ENCODE measurements at places on chromosomes 3 and 15.

- no peak overlapping the region for H3K27ac ChIP-seq
- no peak overlapping the region for H3K4me3 ChIP-seq
- no peaks in the 10 kb centered on the region for H3K27me3 ChIP-seq
- H3K36me3 ChIP-seq, result no peaks in the 10 kb centered on the region
- H3K4me1 ChIP-seq, result no peaks in the 10 kb centered on the region
- no peak for DNase-seq
Observed at GRCh38 chr3:78139166-78139565, 1099.3 kb downstream of the ROBO2 start.

DNA sequence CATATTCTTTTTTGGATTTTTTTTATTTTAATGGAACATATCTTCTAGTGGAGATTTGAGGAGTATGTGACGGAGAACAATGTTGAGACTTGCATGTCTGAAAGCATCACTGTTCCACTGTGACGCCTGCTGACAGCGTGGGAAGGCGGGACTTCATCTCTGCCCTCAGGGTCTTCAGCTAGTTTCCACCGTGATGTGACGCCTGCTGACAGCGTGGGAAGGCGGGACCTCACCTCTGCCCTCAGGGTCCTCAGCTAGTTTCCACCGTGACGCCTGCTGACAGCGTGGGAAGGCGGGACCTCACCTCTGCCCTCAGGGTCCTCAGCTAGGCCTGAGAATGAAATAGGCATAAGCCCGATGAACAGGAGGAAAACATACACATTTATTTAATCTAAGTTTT, 70.7 kb downstream of the LMLN start:
- H3K27ac ChIP-seq, result no peak overlapping the region
- H3K36me3 ChIP-seq, result peaks cover 6% of the 10 kb centered on the region
- H3K27me3 ChIP-seq, result no peaks in the 10 kb centered on the region
- peaks cover 4% of the 10 kb centered on the region for H3K4me1 ChIP-seq

DNA sequence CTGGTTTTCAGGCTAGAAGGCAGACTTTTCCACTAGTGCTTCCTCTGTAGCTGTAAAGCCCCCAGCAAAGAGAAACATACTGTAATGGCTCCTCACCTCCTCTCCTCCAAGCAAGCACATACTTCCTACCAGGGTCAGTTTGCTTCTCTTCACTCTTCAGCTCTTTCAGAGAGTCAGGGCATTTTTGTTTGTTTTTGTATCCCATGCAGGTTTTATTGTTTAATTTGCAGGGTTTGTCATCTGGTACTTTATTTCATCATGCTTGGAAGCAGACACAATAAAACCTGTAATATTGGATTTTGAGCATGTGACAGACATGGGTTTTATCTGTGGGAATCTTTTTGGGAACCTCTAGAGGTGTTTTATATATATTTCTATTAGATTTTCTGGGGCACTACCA, 753.3 kb upstream of the ROBO1 start:
- no peak for DNase-seq
- no peaks in the 10 kb centered on the region for H3K36me3 ChIP-seq
- no peaks in the 10 kb centered on the region for H3K27me3 ChIP-seq
- H3K4me1 ChIP-seq, result no peaks in the 10 kb centered on the region
- H3K4me3 ChIP-seq, result no peak overlapping the region

DNA sequence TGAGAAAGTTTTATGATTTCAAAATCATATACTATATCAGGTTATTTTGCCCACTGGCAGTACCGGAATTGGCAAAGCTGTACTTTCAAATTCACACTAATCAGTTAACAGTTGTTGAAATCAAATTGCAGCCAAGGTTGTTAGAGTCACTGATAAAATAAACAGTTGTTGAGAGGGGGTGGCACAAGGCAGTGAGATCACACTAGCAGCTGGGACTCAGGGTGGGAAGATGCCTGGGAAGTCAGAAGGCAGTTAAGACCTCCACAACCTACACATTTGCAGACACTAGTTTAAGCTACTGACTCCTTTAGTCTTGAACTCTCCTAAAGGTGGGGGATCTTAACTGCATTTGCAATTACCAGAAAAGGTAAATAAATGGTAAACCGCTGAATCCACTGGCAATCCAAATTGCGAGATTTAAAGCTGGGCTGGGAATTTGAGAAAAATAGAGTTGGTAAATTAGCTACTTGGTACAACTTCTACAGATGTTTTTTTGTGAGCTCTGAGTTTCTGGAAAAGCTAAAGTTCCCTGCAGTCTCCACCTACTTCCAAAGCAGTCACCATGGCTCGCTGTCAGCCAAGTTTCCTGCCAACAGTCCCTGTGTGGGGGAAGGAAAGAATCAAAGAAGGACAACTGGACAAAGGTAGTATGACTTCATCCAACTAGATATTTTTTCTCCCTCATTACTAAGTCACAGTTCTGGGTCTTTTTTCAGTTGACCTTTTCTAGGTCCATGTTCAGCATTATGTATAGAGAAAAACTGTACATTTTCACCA, 105.7 kb downstream of the ZNF385D start:
- no peak overlapping the region for H3K4me3 ChIP-seq
- H3K27ac ChIP-seq, result no peak overlapping the region
- H3K4me1 ChIP-seq, result no peaks in the 10 kb centered on the region
- H3K36me3 ChIP-seq, result no peaks in the 10 kb centered on the region

GRCh38 chr3:42733501-42734262, 31.1 kb upstream of the HHATL start:
- no peak overlapping the region for H3K4me3 ChIP-seq
- no peaks in the 10 kb centered on the region for H3K27me3 ChIP-seq
- no peaks in the 10 kb centered on the region for H3K36me3 ChIP-seq
- DNase-seq, result no peak
- peaks cover 2% of the 10 kb centered on the region for H3K4me1 ChIP-seq

DNA sequence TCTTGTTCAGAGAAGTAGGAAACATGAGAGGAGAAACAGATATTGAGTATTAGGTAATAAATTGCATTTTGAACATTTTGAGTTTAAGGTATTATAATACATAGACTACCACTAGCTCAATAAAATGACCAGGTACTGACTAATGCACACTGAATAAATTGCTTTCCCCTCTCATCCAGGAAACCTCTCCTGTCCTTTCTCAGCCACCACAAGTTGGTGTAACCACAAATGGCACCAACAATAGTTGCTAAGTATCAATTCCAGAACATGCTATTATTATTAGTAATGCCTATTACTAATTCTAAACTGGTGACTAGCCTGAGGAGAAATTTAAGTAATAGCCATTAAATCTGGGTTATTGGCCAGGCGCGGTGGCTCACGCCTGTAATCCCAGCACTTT, 47.3 kb upstream of the XRN1 start:
- H3K27me3 ChIP-seq, result no peaks in the 10 kb centered on the region
- no peak overlapping the region for H3K4me3 ChIP-seq
- H3K27ac ChIP-seq, result no peak overlapping the region
- peaks cover 9% of the 10 kb centered on the region for H3K4me1 ChIP-seq
- DNase-seq, result no peak
- H3K36me3 ChIP-seq, result peaks cover 23% of the 10 kb centered on the region

- DNase-seq, result no peak
- H3K4me1 ChIP-seq, result no peaks in the 10 kb centered on the region
- no peaks in the 10 kb centered on the region for H3K36me3 ChIP-seq
- H3K27me3 ChIP-seq, result peaks cover 19% of the 10 kb centered on the region
Observed at GRCh38 chr3:152591515-152591914, 243.4 kb upstream of the P2RY1 start.

GRCh38 chr3:15794303-15794771, 3.4 kb downstream of the ANKRD28 start:
- no peaks in the 10 kb centered on the region for H3K27me3 ChIP-seq
- H3K4me3 ChIP-seq, result peak overlapping the region; percentile 81
- peaks cover 46% of the 10 kb centered on the region for H3K4me1 ChIP-seq
- DNase-seq, result no peak

DNA sequence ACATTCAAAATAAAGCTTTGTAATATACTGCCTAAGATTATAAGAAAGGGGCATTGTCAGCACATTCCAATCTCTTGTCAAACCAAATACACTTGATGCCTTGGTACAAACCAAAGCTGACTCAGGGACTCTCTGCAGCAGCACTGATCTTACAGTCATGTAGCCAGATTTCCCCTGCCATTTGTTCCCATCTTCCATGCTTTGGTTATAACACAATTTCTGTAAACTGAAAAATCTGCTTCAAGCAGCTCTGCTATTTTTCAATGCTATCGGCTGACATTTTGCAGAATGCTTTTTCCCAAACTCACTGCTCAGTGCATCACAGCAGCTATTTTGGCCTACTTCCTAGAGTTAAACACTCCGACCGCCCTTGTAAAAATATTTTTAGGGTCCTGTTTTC, 18.2 kb downstream of the PLOD2 start:
- peaks cover 6% of the 10 kb centered on the region for H3K27me3 ChIP-seq
- no peak overlapping the region for H3K4me3 ChIP-seq
- no peaks in the 10 kb centered on the region for H3K36me3 ChIP-seq
- DNase-seq, result no peak
- no peak overlapping the region for H3K27ac ChIP-seq

DNA sequence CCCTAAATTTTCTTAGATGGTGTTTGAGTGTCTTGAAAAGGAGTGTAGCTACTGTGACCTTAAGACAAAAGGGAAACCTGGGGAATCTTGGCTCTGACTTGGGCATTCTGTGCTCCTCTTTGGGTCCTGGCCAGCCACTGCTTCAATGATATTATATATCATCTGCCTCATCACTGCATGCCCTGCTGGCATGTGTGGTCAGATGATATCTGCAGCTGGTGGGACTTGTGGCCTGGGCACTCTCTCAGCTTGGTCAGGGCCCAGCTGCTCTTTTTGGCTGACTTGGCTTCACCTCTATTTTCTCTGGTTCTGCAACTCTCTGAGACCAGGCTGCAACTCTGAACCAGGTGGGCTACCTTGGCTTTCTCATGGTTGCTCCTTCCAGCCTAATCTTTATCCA, 446.1 kb upstream of the RARB start:
- H3K27me3 ChIP-seq, result no peaks in the 10 kb centered on the region
- no peaks in the 10 kb centered on the region for H3K4me1 ChIP-seq
- H3K27ac ChIP-seq, result no peak overlapping the region

DNA sequence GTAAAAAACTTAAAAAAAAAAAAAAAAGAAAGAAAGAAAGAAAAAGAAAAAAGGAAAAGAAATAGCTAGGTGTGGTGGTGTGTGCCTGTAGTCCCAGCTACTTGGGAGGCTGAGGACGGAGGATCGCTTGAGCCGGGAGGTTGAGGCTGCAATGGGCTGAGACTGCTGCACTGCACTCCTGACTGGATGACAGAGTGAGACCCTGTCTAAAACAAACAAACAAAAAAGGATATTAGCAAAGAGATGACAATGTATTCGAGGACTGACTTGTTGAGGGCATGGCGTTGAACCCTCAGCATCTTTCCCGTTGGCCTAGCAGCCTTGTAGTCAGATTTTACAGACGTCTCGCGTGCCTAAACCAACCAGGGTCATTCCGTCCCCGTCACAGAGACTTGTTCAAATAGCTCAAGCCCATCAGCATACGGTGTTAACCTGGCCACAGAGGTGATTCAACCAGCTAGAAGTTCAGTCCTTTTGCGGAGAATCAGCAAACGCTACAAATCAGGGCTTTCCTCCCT, 528 bp upstream of the NIT2 start:
- peaks cover 2% of the 10 kb centered on the region for H3K36me3 ChIP-seq
- peak overlapping the region; percentile 95 for H3K4me3 ChIP-seq
- H3K4me1 ChIP-seq, result peaks cover 15% of the 10 kb centered on the region
- H3K27ac ChIP-seq, result no peak overlapping the region
- DNase-seq, result no peak
- H3K27me3 ChIP-seq, result no peaks in the 10 kb centered on the region

GRCh38 chr3:21751886-21752285, 876 bp upstream of the ZNF385D start:
- H3K36me3 ChIP-seq, result no peaks in the 10 kb centered on the region
- no peaks in the 10 kb centered on the region for H3K4me1 ChIP-seq
- no peak overlapping the region for H3K4me3 ChIP-seq
- no peak for DNase-seq
- no peak overlapping the region for H3K27ac ChIP-seq

DNA sequence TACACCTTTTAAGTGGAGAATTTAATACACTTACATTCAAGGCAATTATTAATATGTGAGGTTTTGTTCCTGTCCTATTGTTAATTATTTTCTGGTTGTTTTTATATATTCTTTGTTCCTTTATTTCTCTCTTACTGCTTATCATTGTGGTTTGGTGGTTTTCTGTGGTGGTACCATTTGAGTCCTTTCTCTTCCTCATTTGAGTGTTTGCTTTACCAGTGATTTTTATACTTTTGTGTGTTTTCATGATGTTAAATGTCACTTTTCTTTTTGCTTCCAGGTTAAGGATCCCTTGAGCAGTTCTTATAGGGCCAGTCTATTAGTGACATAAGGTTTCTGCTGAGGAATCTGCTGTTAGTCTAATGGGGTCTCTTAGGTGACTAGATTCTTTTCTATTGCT, 116.5 kb downstream of the LRRK1 start:
- H3K27me3 ChIP-seq, result peaks cover 6% of the 10 kb centered on the region
- DNase-seq, result no peak
- H3K4me1 ChIP-seq, result no peaks in the 10 kb centered on the region
- no peaks in the 10 kb centered on the region for H3K36me3 ChIP-seq

DNA sequence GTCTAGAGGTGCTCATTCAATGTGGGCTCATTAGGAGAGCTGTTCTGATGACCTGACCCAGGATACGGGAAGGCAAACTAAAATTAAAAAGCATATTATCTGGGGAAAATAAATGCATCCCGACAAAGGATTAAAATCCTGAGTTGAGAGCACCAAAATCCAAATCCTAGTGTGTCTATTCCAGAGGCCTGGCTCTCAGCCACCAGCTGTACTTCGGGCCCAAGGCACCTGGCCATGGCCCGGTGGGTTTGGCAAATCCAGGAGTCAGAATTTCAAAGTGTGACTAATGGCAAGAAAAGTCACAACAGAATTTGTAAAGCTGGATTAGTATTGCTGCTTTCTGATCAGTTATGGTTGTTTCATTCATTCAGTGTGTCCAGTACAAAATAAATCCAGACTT, 2.6 kb upstream of the LYSMD4 start:
- peaks cover 2% of the 10 kb centered on the region for H3K36me3 ChIP-seq
- DNase-seq, result no peak
- H3K4me3 ChIP-seq, result no peak overlapping the region
- H3K27me3 ChIP-seq, result peaks cover 4% of the 10 kb centered on the region
- no peak overlapping the region for H3K27ac ChIP-seq

DNA sequence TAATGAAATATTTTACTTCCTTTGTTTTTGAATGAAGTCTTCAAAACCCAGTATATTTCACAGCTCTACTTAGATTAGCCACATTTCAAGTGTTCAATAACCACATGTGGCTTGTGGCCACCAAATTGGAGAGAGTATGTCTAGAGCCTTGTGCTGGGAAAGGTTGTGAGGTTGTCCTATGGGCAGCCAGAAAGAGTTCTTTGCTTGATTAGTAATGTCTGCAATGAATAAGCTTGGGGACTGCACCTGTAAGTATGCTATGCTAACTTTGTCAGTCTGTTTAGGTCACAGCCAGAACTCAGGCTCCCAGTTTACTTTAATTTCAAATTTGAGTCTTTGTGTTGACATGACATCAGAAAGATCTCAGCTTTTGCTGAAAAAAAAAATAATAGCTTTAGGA, 294.9 kb upstream of the SOX14 start:
- no peak for DNase-seq
- H3K27me3 ChIP-seq, result no peaks in the 10 kb centered on the region
- H3K4me1 ChIP-seq, result no peaks in the 10 kb centered on the region

- no peaks in the 10 kb centered on the region for H3K27me3 ChIP-seq
- peak overlapping the region; percentile 15 for H3K4me3 ChIP-seq
- H3K36me3 ChIP-seq, result no peaks in the 10 kb centered on the region
- peaks cover 30% of the 10 kb centered on the region for H3K4me1 ChIP-seq
- DNase-seq, result no peak
Observed at GRCh38 chr3:187769771-187770170, 24.5 kb upstream of the BCL6 start.

GRCh38 chr3:73695841-73696240, 71.1 kb upstream of the PDZRN3 start:
- DNase-seq, result no peak
- H3K27me3 ChIP-seq, result no peaks in the 10 kb centered on the region
- no peaks in the 10 kb centered on the region for H3K36me3 ChIP-seq
- no peak overlapping the region for H3K27ac ChIP-seq
- H3K4me3 ChIP-seq, result no peak overlapping the region

All from T-helper 17 cell (primary cell).